ENCODE measurements at places on chromosomes 1 and 21. TPM values are rescaled to one million over a fixed set of nuclear protein-coding genes. Genes with fewer than 3 reads are reported as not detected.

The TDRD10 gene
- not detected for total RNA-seq

The TTLL10 gene
- 0.12 TPM for total RNA-seq

The ALX3 gene
- total RNA-seq = not detected

The ETV3L gene
- not detected for total RNA-seq

The RHBDL2 gene
- total RNA-seq = 0.25 TPM

The AMY2B gene
- total RNA-seq = 7.1 TPM

The MYOG gene
- not detected for total RNA-seq

The LIN28A gene
- total RNA-seq = not detected

The MATN1 gene
- not detected for total RNA-seq

The EXTL2 gene
- total RNA-seq = 28.8 TPM
